ENCODE measurements at places on chromosomes 4 and X.

DNA sequence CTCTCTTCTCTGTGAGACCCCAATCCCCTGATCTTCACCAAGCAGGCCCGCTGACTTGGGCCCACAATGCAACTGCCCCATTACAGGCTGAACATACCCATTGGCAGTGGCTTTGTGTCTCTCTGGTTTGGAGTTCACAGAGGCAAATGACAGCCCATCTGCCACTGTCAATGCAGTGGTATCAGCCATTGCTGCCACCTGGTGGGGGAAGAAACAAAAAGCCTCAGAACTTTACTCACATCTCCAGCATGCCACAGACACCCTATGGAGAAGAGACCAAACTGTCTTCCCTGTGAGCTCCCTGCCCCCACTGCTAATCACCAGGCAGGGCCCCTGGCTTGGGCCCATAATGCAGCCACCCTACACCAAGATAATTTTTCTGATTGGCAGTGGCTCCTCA, 729.3 kb upstream of the ACTRT1 start:
- peak; percentile 32 for DNase-seq

DNA sequence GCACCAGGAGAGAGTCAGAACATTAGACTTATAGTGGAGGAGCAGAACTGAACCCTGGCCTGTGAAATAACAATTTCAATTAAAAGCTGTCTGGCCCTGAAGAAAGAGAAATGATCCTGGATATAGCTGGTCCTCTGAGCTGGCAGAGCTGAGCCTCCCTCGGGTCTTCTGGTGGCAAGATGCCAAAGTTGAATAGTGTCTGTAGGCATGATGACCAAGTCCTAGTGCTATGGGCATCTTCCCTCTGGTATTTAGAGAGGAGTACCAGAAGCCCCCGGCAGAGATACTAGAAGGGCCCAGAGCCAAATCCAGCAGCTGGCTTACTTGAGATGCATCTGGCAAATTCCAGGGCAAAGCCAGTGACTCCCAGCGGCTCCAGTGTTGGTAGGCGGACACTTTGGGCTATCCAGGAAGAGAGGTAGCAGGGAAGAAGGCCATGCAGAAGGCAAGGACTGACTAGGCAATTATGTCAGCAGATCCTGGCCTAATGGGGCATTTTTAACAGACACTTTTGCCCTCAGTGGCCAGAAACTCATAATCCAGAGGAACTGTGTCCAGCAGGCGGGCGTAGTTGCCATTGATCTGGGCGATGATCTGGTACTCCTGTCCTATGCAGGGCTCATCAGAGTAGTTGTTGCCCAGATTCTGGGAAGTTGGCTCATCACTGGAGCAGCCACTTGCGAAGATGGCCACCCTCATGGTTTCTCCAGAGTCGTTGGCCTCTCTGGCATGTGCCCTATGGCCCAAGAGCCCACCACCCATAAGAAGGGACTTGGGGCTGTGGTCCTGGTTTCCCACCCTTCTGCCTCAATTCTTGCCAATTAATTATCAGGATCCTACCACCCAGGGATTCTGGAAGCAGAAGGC, 17.9 kb downstream of the VSIG4 start:
- peak; percentile 47 for DNase-seq

DNA sequence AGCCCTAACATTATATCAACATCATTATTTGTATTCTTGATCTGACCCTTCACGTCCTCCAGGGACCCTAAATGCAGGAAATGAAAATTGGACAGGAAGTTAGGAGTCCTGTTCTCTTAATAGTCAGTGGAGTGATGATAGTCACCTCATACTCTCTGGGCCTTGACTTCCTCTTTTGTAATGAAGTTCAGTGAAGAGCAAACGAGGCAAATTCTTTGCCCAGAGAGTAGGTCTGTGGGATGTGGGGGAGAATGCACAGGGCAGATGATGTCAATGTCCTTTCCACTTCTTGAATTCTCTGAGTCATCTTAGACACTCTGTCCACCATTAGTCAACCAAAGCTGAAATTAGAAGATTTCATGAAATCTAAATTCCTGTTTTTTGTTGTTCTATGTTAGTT, 17.1 kb upstream of the GPRIN3 start:
- peak; percentile 94 for DNase-seq

DNA sequence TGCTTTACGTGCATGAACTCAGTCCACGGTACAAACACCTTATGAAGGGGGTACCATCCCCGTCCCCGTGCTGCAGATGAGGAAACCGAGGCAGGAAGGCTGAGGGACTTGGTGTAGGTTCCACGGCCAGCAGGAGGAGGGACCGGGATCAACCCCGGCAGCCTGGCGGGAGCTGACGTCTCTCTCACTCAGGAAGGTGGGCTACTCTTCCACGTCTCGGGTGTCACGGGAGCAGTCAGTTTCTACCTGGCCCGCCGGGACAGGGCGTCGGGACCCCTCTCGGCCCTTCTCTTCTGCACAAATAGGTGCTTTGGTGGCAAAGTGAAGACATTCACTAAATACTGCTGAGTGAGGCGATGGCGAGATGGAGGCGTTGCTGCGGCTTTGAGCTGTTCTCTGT, 53.3 kb downstream of the ACOX3 start:
- DNase-seq = no peak

GRCh38 chr4:6562931-6563901, 11.8 kb upstream of the MAN2B2 start:
- DNase-seq = no peak

DNA sequence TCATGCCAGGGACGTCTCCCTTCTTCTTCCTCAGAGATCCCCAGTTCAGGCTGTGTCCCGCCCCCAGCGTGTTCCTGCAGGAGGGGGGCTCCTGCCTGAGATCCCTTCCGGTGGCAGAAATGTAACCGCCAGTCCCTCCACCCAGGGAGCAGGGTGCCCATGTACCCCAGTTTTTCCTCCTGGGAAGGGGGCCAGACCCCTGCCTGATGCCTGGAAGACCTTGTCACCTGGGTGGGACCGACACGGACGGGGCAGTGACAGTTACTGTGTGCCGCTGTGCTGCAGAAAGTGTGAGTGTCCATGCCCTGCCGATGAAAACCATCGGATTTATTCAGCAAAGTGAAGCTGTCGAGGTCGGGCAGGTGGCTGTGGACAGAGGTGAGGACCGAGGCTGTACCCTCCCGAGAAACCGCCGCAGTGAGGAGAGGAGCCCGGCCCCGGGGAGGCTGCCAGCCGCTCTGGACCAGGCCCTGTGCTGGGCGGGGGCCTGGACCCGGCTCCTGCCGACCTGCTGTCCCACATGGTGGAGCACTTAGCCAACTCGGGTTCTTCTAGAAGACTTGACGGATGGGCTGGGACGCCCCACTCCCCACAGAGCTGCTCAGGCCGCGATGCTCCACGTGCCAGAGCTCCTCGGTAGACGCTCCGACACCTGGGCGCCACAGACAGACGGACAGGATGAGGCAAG, 36.7 kb upstream of the HMX1 start:
- no peak for DNase-seq

DNA sequence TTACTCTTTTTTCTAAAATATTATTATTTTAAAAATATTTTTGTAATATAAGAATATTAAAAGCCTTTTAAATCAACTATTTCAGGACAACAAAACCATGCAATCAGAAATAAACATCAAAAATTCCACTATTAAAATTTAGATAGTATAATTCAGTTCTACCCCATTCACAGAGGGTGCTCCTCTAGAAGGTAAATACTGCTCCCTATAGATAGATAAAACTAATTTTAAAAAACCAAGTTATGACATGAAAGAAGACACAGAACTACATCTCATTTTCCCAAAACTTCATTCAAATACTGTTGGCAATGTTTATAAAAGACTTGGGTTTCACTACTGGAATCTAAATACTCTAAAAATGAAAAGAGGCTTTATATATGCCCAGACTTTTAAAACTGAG, 219.3 kb downstream of the SPOCK3 start:
- no peak for DNase-seq

- DNase-seq = peak; percentile 73
These were observed at the start of gene ELF2 for GRCh38 chr4:139177049-139177868. Gene ELF2 (minus strand): TSS chr4:139177218. CDS start chr4:139137701, 39,517 bp downstream.

GRCh38 chrX:77447653-77448569, 722 bp downstream of the FGF16 start:
- DNase-seq = no peak

- DNase-seq = no peak
These were observed 330.3 kb downstream of the PPP4R3C start for GRCh38 chrX:27132862-27133261.

GRCh38 chrX:97995834-97996233, 1112.1 kb downstream of the RPA4 start:
- no peak for DNase-seq

DNA sequence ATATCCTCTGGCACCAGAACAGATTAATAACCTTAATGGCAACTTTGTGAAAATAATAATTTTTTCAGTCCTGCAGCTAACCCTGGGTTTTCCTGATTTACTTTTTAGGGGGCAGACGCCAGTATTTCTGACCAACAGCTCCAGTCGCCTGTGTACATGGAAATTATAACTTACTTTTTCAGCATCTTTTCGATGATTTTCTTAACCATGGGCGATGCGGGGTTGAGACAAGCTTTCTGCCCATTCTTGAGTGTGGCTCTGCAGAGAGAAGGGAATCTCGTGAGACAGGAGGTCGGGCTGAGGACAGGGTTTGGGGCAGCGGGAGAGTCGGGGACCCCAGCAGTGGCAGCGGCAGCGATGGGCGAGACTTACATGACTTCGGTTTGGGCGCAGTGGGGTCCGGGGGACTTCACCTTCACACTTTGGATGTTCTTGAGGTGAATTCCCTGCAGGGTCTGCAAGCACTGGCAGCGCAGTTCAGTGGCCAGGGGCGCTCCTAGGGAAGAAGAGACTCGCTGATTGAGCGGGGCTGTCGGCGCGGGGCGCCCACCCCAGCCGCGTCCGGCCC, 484 bp downstream of the CXCL2 start:
- DNase-seq = no peak

GRCh38 chr4:25527034-25527433, 128.6 kb upstream of the SLC34A2 start:
- DNase-seq = no peak

Measured in Kasumi-1 (cell line).